ENCODE measurements at places on chromosomes 11 and 22.

DNA sequence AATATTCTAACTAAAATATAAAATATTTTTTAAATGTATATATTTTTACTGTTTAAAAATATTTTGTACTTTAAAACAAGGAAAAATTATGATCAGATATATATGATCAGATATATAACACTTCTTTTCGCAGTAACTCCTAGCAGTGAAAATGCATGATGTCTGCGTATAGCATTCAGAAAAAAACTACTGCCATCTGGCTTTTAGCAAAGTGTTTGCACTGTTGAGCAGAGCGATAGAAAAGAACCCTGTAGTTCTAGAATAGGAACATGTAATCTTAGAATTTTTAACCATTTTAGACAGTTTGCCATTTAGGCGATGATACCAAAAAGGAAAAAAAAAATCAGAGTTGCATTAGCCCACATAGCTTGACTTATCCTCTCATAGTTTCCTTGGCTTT lies 370.4 kb upstream of the ANO3 start:
- H3K4me3 ChIP-seq: no peak overlapping the region
- no peaks in the 10 kb centered on the region for H3K36me3 ChIP-seq
- no peak for DNase-seq
- H3K4me1 ChIP-seq: no peaks in the 10 kb centered on the region
- no peak overlapping the region for H3K27ac ChIP-seq

GRCh38 chr11:112519751-112520150 lies 259.1 kb upstream of the PLET1 start:
- H3K4me1 ChIP-seq: no peaks in the 10 kb centered on the region
- no peak overlapping the region for H3K27ac ChIP-seq
- DNase-seq: no peak
- H3K4me3 ChIP-seq: no peak overlapping the region
- H3K36me3 ChIP-seq: no peaks in the 10 kb centered on the region

DNA sequence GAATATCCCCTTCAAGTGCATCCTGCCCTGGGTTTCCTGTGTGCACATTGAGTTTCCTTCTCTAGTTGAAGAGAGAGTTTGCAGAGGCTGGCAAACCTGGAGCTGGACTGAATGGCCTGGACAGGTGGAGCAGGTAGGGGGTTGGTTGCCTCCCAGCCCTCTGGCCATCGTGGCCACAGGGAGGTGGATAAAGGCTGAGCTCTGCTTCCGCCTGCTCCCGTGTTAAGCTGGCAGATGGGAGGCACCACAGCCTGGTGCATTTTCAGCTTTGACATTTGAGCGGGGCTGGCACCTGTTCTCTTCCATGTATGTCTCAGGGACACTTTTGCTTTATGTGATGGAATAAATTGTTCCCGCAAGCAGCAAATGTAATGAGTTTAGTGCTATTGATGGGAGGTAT lies 11.1 kb downstream of the MICAL2 start:
- no peak for DNase-seq
- no peaks in the 10 kb centered on the region for H3K27me3 ChIP-seq
- H3K27ac ChIP-seq: no peak overlapping the region
- H3K36me3 ChIP-seq: no peaks in the 10 kb centered on the region
- no peak overlapping the region for H3K4me3 ChIP-seq
- H3K4me1 ChIP-seq: peaks cover 3% of the 10 kb centered on the region

DNA sequence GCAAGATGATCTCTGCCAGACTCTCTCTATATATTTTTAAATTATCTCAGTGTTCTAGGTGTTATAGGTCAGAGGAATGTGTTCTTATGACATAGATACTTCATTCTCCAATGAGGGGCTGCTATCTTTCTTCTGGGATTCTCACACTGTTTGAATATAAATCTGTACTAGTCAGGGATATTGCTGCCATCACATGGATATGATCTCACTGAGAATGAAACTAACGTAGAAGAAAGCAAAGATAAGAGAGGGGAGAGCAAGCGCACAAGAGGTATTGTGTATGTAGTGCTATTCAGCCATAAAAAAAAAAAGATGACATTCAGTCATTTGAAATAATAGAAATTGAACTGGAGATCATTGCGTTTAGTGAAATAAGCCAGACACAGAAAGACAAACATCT lies 42.2 kb upstream of the SLC36A4 start:
- DNase-seq: no peak
- H3K27me3 ChIP-seq: no peaks in the 10 kb centered on the region
- no peak overlapping the region for H3K27ac ChIP-seq

DNA sequence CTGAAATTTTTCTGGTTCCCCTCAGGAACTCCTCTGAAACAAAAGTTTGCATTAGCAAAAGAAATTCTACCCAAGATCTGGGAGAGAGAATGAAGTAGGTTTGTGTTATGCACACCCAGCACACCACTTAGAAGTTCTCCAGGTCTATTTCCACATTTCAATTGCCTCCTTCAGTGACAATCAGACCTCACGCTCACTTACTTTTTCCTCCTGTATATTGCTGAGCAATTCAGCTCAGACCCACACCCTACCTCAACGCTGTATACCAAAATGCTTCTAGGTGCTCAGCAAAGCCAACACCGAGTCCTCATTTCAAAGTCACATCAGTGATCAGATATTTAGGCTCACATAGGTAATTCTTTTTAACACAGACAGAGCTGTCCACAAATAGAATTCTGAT lies 19.2 kb downstream of the MRGPRX3 start:
- H3K27ac ChIP-seq: no peak overlapping the region
- H3K27me3 ChIP-seq: peaks cover 2% of the 10 kb centered on the region

- H3K4me1 ChIP-seq: no peaks in the 10 kb centered on the region
- H3K27me3 ChIP-seq: no peaks in the 10 kb centered on the region
Observed at GRCh38 chr11:68818181-68818580, 23.5 kb downstream of the CPT1A start.

- DNase-seq: no peak
- H3K27ac ChIP-seq: no peak overlapping the region
- H3K4me1 ChIP-seq: peaks cover 83% of the 10 kb centered on the region
- no peaks in the 10 kb centered on the region for H3K36me3 ChIP-seq
Observed at GRCh38 chr11:75786101-75786736, 17.6 kb downstream of the DGAT2 start.

GRCh38 chr11:12801976-12802375 lies 127.8 kb downstream of the TEAD1 start:
- H3K4me3 ChIP-seq: no peak overlapping the region
- peaks cover 2% of the 10 kb centered on the region for H3K4me1 ChIP-seq
- H3K27me3 ChIP-seq: no peaks in the 10 kb centered on the region

GRCh38 chr11:29124470-29124869 lies 892.4 kb downstream of the KCNA4 start:
- H3K27me3 ChIP-seq: no peaks in the 10 kb centered on the region
- no peak for DNase-seq
- no peaks in the 10 kb centered on the region for H3K36me3 ChIP-seq
- H3K4me1 ChIP-seq: no peaks in the 10 kb centered on the region
- H3K27ac ChIP-seq: no peak overlapping the region
- no peak overlapping the region for H3K4me3 ChIP-seq

DNA sequence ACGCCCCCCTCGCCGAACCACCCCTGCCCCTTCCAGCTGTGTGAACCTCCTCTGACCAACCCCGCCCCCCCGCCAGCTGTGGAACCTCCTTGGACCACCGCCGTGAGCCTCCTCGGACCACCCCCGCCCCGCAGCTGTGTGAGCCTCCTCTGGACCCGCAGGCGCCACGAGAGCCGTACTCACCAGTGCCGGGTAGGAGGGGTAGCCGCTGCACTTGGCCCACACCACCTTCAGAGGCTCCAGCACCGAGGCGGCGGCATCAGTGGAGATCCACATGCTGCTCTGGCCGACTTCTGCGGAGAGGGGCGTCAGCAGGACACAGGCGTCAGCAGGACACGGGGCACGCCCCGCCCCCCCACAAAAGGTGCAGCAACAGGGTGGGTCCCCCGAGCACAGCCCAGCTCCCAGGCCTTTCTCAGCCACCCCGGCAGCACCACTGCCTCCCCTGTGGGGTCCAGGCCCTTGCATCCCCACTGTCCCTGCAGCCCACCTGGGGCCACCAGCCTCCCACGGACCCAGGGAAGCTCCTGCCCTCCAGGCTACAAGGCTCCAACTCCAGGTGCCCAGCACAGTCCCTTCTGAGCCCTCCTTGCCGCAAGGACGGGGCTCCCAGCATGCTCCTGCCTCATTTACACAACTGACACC lies 51.7 kb downstream of the BRD1 start:
- H3K27me3 ChIP-seq: no peaks in the 10 kb centered on the region
- DNase-seq: no peak
- peaks cover 28% of the 10 kb centered on the region for H3K36me3 ChIP-seq
- no peak overlapping the region for H3K27ac ChIP-seq

DNA sequence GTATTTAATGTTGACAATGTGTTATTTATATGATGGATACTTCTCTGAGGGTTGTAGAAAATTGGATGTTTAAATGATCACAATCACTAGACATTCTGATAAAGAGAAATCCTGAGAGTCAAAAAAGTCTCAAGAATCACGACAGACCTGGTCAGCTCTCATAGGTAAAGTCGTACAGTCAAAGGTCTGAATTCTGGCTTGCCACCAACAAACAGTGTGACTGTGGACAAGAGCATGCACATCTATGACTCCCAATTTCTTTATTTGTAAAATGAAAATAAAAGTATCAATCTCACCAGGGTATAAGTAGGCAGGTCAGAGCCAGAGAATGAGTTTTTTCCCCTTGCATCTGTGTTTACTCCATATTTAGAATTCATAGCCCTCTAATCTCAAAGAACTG lies 556.7 kb downstream of the FAM181B start:
- H3K27me3 ChIP-seq: no peaks in the 10 kb centered on the region
- H3K36me3 ChIP-seq: no peaks in the 10 kb centered on the region
- H3K4me3 ChIP-seq: no peak overlapping the region

GRCh38 chr22:48902983-48903650 lies 924.6 kb downstream of the BRD1 start:
- peak; percentile 38 for DNase-seq
- H3K4me3 ChIP-seq: no peak overlapping the region
- no peaks in the 10 kb centered on the region for H3K27me3 ChIP-seq
- no peak overlapping the region for H3K27ac ChIP-seq

GRCh38 chr11:111776398-111777093 lies 10.4 kb upstream of the PPP2R1B start:
- H3K4me1 ChIP-seq: peaks cover 6% of the 10 kb centered on the region
- H3K36me3 ChIP-seq: no peaks in the 10 kb centered on the region
- peak overlapping the region; percentile 91 for H3K27ac ChIP-seq
- no peaks in the 10 kb centered on the region for H3K27me3 ChIP-seq
- H3K4me3 ChIP-seq: peak overlapping the region; percentile 49

GRCh38 chr22:29580200-29580810 lies 608 bp downstream of the NIPSNAP1 start:
- H3K4me3 ChIP-seq: peak overlapping the region; percentile 52
- H3K4me1 ChIP-seq: peaks cover 23% of the 10 kb centered on the region
- no peaks in the 10 kb centered on the region for H3K27me3 ChIP-seq

DNA sequence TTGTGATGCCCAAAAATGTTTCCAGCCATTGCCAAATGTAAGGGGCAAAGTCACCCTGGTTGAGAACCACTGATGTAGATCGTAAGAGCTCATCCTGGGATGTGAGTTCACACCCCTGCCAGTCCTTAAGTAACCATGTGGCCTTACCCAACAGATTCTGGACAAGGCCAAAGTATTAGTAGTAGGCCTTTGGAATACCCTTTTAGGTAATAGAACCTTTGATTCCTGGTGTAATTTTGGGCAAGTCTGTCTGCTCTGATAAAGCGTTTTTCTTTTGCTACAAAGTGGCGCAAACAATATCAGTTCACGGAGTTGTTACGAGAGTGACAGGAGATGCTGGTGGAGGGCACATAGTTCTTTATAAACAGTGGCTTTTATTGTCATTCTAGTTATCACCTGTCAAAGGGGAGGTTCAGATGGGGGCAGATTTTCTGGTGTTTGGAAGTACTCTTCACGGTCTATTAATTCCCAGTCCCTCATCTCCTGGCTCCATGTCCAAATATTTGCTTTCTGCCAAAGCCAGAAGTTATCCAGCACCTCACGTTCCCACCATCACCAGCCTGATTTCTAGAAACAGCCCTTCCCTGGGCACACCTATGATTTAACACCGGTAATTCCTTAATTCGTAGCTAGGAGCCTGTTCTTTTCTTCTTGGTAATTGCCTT lies 73.8 kb upstream of the CRYBB3 start:
- no peak for DNase-seq
- peak overlapping the region; percentile 19 for H3K27ac ChIP-seq
- peaks cover 9% of the 10 kb centered on the region for H3K4me1 ChIP-seq
- no peaks in the 10 kb centered on the region for H3K36me3 ChIP-seq
- no peaks in the 10 kb centered on the region for H3K27me3 ChIP-seq
- H3K4me3 ChIP-seq: no peak overlapping the region

DNA sequence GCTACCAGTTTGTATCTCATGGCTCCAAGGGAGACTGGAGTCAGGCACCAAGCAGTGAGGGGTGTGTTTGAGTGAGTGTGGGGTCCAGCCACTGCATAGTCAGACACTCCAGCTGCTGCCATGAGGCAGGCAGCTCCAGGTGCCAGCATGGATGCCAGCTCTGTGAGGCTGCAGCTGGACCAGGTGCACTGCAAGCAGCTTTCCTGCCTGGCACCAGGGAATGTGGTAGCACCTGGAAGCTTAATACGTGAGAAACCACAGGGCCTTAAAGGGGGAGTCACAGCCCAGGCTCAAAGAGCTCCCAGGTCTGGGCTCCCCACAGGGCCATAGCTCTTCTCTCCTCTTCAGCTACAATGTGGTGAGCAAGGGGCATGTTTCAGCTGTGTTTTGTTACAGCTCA lies 817.8 kb upstream of the LUZP2 start:
- H3K4me3 ChIP-seq: no peak overlapping the region
- no peaks in the 10 kb centered on the region for H3K27me3 ChIP-seq
- no peaks in the 10 kb centered on the region for H3K4me1 ChIP-seq
- H3K27ac ChIP-seq: no peak overlapping the region

DNA sequence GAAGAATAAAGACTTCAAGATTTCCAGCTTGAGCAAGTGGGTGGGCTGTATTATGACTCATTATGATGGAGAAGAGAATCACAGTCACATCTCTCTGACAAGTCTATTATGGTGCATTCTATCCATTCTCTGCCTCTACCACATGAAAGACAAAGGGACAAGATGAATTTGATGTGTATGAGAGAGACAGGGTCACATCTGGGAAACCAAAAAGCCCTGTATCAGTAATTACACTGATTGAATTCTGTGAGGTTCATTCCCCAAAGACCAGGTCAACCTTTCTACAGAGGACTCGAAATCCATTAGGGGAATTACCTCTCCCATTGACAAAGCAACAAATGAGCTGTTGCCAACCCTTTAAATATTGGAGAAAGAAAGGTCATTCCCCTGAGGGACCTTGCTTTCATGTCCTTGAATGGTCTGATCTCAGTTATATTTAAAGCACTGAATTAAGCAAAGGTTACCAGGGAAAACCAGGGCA lies 109.6 kb downstream of the USP35 start:
- H3K27me3 ChIP-seq: no peaks in the 10 kb centered on the region
- H3K27ac ChIP-seq: no peak overlapping the region
- no peak overlapping the region for H3K4me3 ChIP-seq
- H3K36me3 ChIP-seq: no peaks in the 10 kb centered on the region
